ENCODE measurements at places on chromosomes 3 and 15. TPM values are rescaled to one million over a fixed set of nuclear protein-coding genes. Genes with fewer than 3 reads are reported as not detected.

SYNM gene
- total RNA-seq = 60.0 TPM

CNTN6 gene
- not detected for total RNA-seq

BSN gene
- total RNA-seq = under 0.01 TPM

SEMA3G gene
- 30.9 TPM for total RNA-seq

GRCh38 chr3:50294492-50295403, 2.5 kb upstream of the IFRD2 start:
- DNase-seq = no peak

- no peak for DNase-seq
These were observed 3.0 kb downstream of the TRPM1 start for GRCh38 chr15:31098491-31098917.

GRCh38 chr3:3589715-3590130, 209.5 kb upstream of the LRRN1 start:
- no peak for DNase-seq

GRCh38 chr3:161083131-161083530, 22.0 kb downstream of the B3GALNT1 start:
- no peak for DNase-seq

- no peak for DNase-seq
These were observed 48.3 kb downstream of the GREM1 start for GRCh38 chr15:32766101-32766500.

DNA sequence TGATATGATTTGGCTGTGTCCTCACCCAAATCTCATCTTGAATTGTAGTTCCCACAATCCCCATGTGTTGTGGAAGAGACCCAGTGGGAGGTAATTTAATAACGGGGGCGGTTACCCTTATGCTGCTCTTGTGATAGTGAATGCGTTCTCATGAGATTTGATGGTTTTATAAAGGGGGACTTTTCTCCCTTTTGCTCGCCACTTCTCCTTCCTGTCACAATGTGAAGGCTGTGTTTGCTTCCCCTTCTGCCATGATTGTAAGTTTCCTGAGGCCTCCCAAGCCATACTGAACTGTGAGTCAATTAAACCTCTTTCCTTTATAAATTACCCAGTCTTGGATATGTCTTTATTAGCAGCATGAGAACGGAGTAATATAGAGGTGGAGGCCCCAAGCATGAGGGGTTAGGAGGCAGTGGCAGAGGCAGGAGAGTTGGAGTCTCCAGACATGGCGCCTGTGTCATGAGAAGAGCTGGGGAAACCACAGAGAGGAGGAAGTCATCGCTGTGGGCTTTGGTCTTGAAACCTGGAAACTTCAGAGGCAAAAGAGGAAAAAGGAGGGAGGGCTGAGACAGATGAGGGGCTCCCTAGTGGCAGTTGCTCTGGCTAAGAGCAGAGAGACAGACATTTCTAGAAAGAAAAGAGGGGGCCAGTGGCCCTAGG, 107.8 kb upstream of the VEPH1 start:
- no peak for DNase-seq

All from dermis blood vessel endothelial cell (primary cell).